ENCODE measurements at places on chromosomes 1 and 21.

DNA sequence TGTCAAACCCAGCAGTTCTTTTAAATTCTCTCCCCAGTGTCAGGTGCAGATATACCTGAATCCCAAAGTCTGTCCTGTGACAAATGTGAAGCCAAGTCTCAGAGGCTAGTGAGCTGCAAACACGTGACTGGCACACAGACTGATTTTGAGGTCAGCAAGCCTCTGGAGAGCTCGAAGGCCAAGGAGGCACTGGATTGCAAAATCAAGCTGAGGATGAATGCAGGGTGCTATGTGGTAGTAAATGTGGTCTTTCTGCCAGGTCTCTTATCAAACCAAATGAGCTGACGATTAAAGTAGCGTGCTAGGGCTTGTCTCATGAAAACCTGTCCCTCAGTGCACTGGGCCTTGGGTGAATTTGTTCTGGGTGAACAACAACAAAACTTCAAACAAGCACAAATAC lies 20.6 kb downstream of the GPR3 start:
- no peak for DNase-seq

DNA sequence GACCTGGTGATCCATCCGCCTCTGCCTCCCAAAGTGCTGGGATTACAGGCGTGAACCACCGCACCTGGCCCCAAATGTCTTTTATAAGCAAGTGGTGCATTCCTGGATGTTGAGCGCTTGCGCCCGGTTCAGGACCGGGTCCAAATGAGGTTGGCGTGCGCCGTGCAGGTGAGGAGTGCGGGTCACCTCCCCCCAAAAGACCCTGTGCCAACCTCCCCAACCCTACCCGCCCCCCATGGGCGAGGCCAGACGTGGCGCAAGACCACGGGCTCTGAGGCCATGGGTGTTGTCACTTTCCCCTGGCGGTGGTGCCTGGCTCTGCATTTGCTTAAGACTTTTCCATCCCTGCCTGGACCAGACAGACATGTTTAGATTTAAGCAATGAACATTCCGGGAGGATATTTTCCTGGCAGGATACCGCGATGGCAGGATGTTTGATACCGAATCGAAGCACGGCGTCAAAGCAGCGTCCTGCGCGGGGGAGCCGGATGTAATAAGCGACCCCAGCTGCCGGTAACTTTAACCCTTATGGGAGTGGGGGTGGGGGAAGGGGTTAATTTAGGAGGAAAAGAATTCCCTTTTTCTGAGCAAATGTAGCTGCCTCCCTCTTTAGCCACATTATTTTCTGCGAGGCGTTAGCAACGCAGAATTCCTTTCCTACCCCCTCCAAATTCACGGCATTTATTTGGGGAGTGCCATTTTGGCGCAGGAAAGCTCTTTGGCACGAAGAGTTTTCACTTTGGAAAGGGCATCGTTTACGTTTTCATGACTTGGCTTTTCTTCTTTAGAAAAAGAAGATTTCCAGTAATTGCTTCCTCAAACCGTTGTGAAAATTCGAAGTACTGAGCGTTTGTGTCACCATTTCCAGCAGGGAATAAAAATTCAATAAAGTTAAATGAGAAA lies 27.8 kb upstream of the RNF187 start:
- peak; percentile 43 for DNase-seq

DNA sequence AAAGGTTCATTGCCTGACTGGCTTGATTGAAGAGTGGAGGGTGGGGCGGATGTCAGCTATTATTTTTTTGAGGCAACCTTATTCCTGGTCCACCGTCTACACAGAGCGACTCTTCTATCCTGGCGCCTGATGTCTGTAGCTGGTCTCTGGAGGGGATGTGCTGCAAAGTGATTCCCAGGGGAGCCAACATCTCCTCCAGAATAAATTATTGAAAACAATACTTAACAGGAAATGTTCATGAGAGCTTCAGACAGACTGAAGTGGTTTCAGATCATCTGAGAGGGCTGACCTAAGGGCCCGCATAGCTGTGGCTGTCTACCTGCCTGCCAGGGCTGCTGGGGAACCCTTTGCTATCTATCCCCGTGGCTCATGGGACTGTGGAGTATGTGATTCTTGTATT lies 66.7 kb downstream of the TEX35 start:
- DNase-seq, result no peak

DNA sequence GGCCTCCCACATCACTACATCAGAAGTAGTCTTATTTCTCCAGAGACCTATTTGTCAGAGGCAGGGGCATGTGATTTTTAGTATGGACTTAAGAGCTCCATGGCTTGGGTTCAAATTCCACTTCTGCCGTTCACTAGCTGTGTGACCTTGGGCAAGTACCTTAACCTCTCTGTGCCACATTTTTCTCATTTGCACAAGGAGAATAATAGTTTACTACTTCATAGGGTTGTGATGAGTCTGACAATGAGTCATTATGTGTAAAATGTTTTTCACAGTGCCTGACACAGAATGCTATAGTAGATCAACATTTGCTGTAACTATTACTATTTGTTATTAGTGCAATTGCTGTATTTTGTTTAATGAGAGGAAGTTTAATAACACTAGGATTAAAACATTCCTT lies 200.6 kb downstream of the PRDM2 start:
- no peak for DNase-seq

DNA sequence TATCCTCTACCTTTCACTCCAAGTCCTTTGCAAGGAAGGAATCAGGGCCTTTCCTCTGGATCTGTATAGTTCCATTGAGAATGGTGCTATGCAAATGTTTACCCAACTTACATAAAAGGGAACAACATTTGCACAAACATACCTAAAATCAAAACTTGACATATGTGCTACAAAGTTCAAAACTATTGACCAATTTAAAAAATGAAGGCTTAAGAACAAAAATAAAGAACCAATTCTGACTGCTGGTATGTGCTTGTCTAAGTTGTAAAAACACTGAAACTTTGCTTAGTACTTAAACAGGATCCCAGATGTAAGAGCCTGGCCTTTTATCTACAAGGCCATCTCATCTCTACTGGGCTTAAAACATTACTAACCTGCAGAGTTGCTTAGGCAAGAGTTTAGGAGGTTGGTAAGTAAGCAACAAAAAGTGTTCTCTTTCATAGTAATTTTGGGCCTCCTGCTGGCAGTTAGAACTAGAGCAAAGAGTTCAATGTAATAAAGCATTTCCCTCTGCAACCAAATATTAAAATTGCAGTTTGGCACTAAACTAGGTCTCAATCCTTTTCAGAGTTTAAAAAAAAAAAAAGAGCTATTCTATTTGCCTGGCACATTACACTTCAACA lies 2.0 kb downstream of the SCMH1 start:
- DNase-seq, result peak; percentile 73

DNA sequence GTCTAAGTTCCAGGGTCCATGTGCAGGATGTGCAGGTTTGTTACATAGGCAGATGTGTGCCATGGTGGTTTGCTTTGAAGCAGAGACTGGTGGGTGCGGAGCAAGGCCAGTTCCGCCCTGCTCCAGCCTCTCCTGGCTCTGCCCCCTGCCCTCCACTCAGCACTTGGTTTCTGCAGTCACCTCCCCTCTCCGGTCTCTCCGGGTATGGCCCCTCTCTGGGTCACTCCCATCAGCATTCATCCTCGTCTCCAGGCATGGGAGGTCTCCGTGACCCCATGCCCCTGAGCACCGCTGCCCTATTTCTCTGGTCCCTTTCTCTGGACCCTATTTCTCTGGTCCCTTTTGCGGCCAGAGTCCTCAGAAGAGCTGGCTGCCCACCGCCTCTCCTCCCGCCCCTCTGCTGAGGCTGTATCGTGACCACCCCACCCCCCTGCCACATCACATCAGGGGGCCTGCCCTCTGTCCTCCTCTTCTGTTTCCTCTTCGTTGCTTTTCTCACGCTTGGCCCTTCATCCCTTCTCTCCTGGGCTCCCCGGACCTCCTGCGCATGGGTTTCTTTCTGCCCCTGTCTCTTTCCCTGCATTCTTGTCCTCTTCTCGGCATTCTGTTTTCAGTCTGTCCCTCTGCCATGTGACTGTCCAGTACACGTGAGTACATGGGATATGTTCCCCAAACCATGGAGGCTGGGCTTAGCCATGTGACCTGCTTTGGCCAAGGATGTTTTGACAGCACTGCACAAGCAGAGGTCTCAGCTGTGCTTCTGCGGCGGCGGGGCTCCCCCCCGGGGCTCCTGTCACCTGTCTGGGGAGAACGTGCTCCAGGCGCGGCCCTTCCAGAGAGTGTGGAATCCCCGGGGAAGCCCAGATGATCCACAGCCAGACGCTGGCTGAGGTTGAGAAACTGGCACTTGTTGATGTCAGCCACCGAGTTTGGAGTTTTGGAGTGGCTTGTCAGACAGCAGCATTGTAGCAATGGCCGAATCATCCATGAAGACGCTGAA lies 54.4 kb upstream of the C1orf174 start:
- no peak for DNase-seq

GRCh38 chr1:59427155-59427554 lies 130.3 kb downstream of the FGGY start:
- DNase-seq, result peak; percentile 85

DNA sequence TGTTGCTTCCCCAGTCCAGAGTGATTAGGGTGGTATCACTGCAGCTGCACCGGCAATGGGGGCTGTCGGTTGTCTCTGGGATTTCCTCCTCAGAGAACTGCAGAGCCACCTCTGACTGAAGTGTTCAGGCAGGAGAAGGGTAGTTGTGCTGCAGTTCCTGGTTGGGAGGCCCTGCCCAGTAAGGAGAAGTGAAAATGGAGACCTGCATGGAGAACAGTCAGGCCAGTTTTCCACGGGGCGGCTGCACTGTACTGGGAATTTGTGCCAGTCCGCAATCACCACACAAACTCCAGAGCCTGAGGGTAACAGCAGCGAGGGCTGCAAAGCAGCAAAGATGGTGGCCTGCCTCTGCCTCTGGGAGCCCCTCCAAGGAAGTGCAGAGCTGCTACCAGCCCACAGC lies 58.1 kb upstream of the CCDC190 start:
- DNase-seq, result no peak

GRCh38 chr1:61419657-61420056 lies 305.3 kb downstream of the TM2D1 start:
- no peak for DNase-seq

DNA sequence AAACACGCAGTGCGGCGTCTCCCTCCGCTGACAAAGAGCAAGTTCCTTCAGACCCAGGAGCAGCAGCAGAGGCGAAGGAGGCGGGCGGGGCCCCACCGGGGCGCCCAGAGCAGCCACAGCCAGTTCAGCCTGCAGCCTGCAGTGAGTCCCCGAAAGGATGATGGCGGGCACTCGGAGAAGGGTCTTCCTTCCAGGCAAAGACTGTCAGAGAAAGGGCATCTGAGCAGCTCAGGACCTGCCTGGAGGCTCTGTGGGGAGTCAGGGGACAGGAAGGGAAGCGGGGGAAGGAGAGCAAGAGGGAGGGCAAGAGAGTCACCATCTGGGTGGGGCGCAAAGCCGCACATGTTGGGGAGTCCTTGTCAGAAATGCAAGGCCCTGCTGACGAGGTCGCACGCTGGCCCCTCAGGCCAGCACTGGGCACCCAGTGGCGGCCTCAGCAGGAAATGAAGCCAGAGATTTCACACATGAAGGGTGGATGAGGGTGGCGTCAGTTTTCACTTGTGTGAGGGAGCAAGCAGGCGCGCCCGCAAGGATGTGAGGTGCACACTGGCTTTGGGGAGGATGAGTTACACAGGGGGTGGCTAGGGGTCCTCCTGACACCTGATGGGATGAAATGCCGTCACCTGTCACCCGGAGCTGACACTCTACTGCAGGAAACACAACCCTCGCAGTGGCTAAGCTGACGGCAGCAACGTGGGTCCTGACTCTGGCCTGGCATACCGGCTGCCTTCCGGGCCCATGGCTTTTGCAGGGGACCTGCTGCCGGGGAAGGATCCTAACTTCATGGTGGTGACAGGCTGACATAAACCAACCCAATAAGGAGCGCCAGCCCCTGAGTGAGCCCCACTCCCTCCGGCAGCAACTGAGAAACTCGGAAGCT lies 6.6 kb downstream of the LRRC47 start:
- no peak for DNase-seq

DNA sequence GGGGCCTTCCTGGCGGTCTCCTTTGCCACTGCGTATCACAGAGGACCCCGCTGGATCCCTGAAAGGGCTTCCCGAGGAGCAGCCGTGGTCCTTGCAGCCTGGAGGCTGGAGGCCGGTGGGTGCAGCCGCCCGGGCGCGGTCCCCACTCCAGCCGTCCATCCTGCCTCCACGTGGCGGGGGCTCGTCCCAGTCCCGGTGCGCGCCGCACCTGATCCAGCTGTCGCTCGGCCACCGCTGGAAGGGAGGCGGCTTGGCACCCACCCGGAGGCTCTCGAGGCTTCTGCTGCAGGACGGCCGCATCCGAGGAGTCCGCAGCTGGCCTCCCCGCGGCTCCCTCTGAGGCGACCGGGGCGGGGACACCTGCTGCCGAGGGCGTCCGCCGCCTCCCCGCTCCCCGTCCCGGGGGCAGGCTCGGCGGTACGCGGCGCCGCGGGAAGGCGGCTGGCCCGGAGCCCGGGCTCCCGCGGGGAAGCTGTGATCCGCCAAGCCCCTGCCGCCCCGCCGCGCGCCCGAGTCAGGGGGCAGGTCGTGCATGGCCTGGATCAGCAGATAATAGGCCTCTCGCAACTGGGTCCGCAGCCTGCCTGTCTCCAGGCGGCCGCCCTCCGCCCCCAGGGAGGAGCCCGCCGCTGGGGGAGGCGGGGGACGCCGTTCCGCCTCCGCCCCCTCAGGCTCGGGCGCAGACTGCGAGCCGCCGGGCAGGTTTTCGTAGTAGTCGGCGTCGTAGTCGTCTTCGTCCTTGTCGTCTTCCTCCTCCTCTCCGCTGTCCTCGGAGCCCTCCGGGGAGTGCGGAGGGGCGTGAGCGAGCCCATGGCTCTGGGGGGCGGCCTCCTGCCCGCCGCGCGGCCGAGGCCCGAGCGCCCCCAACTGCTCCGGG lies at the start of gene SYDE2:
TSS of gene SYDE2 (minus strand) at position 554 of the 877 bp plus-strand sequence. CDS start at position 534, 20 bp downstream.
- peak; percentile 32 for DNase-seq

DNA sequence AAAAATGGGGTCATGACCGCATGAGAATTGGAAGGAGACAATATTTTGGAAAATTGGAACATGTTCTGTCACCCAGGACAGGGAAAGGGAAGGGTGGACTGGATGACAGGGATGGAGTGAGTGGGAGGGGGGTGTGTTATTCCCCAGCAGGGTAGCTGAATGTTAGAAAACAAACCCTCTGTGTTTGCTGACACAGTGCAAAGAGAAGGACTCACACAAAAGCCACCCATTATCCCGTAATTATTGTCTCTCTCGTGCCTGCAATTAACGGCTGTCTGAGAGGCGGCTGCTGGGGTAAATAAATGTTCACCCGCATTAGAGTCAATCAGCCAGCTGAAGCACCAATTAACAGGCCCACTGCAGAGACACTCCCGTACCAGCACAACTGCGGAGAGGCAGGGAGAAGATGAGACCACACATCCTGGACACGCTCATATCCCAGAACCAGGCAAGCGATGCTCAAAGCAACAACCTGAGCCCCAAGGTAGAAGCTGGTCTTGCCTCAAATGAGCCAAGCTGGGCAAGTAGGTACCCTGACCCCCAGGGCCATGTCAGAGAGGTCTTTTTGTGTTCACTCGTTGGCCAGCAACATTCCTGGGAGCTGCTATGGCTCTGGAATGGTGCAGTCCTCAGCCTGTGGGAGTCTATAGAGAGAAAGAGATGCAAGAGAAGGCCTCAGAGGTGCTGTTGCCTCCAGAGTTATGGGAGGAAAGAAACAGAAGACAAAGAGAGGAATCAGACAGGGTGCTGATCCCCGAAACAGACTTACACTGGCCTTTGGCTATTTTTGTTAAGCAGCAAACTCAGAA lies 19.4 kb downstream of the PLEKHA6 start:
- no peak for DNase-seq

- DNase-seq, result no peak
Measured at GRCh38 chr1:47908258-47908657, 88.9 kb downstream of the TRABD2B start.
